ENCODE measurements at places on chromosomes 3 and 15. TPM values are rescaled to one million over a fixed set of nuclear protein-coding genes. Genes with fewer than 3 reads are reported as not detected.

Gene TRIM42
- polyA plus RNA-seq: not detected

Gene GP5
- 0.02 TPM for polyA plus RNA-seq

Gene CDC25A
- 5.5 TPM for polyA plus RNA-seq

DNA sequence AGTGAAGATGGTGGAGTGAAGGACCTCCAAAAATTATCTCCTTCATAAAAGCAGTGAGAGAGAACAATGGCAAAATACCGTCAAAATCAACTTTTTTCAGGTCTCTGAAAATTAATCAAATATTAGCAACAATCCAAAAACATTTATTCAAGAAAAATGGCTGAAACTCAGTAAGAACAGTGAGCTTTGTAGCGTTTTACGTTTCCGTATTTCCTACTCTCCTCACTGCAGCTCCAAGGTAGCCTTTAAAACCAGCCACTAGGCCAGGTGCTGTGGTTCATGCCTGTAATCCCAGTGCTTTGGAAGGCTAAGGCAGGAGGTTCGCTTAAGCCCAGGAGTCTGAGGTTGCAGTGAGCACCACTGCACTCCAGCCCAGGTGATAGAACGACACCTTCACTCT, 38.5 kb downstream of the ATP10A start:
- DNase-seq: no peak
- H3K4me1 ChIP-seq: no peaks in the 10 kb centered on the region
- H3K27me3 ChIP-seq: no peaks in the 10 kb centered on the region
- no peak overlapping the region for H3K4me3 ChIP-seq

DNA sequence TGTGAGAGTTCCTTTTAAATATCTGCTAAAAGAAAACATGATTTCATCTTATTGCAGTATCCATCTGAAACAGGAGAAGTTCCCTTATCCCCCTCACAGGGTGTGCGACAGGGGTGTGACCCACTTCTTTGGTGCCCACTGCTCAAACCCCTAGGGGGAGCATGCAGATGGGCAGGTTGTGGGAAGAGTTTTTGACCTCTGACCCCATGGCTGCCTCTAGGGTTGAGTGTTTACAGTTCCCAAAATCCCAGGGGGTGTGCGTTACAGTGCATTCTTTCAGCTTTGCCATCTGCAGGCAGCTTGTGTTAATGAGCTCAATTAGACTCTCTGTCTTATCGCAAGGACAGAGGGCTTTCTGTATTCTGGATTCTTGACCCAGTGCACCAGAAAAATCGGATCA, 443.2 kb upstream of the FRG2C start:
- no peaks in the 10 kb centered on the region for H3K4me1 ChIP-seq
- no peak overlapping the region for H3K4me3 ChIP-seq
- no peak overlapping the region for H3K27ac ChIP-seq
- no peaks in the 10 kb centered on the region for H3K36me3 ChIP-seq
- no peak for DNase-seq

Measured in keratinocyte (primary cell).